Cardiac septum (tissue), 1 donor: ENCODE measurements at places on chromosomes 12 and 14. TPM values are rescaled to one million over a fixed set of nuclear protein-coding genes. Genes with fewer than 3 reads are reported as not detected.
A peak's percentile ranks its signal among the peaks of the same experiment; 100 is the strongest.

DNA sequence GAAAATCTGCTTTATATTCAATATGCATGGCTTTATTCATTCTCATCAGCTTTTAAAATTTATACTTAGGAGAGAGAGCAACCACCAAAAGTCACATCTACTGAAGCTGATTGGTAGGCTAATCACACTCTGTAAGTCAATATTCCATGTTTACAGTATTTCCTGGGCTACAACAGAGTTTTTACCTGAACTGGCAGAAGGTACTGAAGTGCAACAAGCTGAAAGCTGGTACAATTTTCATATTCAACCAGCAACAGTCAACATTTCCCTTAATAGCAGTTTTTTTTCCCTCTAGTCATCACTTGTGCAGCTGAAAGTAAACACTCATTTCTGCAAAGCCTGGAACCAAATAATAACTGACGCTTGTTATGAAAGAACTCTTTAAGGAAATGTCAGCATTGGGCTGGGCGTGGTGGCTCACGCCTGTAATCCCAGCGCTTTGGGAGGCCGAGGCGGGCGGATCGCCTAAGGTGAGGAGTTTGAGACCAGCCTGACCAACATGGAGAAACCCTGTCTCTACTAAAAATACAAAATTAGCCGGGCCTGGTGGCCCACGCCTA, 12.9 kb downstream of the BRAP start:
- no peak for DNase-seq

DNA sequence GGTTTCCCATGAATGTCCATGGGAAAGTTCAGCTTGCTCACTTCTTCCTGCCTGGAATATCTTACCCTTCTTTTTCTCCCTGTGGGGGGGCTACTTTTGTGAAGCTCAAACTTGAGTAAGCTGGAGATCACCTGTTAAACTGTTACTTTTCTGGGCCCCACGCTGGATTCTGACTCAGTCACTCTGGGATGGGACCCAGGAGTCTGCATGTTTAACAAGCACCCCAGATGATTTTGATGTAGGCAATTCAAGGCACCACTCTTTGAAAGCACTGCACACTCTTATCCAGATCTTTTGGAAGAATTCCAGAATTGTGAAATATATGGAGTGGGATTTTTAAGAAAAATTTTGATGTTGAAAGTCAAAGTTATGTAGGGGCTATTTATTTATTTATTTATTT, 46.3 kb upstream of the IGF1 start:
- no peak for DNase-seq

The LALBA gene
- not detected for total RNA-seq

The TMEM179 gene
- 0.89 TPM for total RNA-seq

The KIF26A gene
- total RNA-seq, result 6.8 TPM

DNA sequence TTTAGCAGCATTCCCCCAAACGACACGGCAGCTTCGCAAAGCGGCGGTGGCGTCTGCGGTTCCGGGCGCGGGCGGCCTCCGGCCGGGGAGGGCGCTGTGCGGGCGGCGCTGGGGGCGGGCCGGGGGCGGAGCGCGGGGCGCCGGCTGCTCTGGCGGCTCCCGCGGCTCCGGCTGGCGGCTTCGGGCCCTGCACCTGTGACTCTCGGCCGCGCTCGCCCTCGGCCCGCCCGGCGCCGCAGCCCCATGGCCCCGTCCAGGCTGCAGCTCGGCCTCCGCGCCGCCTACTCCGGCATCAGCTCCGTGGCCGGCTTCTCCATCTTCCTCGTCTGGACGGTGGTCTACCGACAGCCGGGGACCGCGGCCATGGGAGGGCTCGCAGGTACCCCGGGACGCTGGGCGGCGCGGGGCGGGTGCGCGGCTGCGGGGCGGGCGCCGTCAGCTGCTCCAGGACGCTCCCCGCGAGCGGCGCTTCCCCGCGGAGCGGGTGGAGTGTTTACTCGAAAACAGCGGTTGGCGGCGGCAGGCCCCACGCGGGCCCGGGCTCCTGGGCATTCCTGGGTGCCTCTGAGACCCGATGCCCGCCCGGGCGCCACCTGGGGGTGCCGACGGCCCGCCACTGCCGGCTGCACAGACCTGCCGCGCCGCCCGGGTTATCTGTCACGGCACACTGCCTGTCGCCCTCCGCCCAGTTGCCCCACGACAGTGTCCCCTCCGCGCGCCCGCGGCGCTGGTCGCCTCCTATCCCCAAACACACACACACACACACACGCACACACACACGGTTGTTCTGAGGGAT, at the start of gene SLC48A1:
Gene SLC48A1, plus strand, starts transcription at position 177 of the 796 bp plus-strand sequence. Its CDS starts 67 bp downstream, at position 244.
- DNase-seq, result peak; percentile 90

DNA sequence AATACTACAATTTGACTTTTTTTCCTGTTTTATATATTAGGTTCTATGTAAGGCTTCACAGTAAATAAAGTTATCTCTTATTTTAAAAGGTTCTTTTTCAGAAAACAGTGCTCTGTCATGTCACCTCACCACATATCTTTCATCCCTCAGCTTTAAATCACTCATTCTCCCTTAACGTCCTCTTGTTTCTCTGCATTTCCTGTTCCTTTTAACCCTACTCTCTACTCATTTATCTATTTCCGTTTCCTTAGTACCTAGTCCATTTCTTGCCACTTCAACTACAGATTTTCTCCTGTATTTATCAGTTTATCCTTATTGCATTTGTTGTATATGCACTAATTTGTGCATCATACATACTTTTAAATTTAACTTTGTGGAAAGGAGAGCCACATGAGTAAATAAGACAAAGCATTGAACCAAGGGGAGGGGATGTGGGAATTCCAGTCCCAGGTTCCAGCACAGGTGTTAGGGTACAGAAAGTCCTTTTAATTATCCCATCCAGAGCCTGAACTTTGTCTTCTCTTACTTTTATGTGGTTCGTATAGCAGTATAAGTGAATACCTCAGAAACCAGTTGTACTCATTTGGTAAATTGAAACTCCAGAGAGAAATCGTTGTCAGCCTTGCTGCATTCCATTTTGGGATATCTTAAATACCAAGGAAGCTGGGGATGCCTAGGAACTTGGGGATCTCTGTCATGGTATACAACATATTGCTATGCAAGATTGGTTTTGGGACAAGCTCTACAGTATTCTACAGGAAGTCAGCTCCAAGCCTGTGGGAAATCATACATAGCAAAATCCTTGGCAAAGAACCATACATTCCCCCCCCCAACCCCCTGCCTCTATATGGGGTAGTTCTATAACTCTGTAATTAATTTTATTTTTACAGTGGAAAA, 120.5 kb downstream of the DIP2B start:
- no peak for DNase-seq

The PPP1R36 gene
- total RNA-seq, result 0.94 TPM

The TTC5 gene
- 11.1 TPM for total RNA-seq

The TAS2R19 gene
- 1.5 TPM for total RNA-seq

The TTC9 gene
- 2.9 TPM for total RNA-seq

GRCh38 chr12:91381309-91381804, 198.7 kb upstream of the DCN start:
- DNase-seq, result no peak

DNA sequence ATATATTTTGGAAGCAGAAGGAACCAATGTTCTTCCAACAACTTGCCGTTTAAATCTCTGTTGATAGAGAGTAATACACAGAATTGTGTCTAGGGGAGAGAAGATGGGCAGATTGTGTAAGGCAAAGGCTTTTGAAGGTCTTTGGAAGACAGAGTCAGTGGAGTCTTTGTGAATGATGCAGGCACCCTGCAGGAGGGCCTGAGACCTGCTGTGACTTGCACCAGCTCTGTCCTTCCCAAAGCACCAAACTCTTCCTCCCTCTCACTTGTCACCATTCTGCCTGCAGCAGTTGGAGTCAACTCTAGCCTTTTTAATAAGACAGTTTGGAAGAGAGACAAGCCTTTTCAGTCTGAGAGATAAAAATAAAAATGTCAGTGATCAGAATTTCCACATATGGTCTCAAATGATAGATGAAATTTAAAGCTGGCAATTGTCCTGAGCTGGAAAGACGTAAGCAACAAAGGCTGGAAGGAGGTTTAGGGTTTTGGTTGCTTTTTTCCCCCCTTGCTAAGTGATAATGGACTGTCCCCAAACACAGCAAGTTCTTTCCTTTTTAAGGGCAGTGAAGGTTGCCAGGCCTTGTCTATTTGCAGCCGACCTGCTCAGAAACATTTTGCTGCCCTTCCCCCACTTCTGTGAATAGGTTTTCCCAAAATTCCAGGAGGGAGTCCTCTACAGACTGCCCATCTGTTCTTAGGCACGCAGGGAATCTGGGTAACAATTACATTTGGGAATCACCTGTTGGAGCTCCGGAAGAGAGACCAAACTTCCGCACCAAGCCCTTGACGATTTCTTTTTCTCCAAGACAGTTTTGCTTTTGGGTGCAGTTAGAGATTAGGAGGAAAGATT, 103.0 kb upstream of the NTF3 start:
- DNase-seq, result no peak

GRCh38 chr14:103526914-103527248, 2.1 kb upstream of the TRMT61A start:
- no peak for DNase-seq

- DNase-seq, result no peak
These were observed 22.6 kb upstream of the CRACR2A start for GRCh38 chr12:3775385-3776035.

DNA sequence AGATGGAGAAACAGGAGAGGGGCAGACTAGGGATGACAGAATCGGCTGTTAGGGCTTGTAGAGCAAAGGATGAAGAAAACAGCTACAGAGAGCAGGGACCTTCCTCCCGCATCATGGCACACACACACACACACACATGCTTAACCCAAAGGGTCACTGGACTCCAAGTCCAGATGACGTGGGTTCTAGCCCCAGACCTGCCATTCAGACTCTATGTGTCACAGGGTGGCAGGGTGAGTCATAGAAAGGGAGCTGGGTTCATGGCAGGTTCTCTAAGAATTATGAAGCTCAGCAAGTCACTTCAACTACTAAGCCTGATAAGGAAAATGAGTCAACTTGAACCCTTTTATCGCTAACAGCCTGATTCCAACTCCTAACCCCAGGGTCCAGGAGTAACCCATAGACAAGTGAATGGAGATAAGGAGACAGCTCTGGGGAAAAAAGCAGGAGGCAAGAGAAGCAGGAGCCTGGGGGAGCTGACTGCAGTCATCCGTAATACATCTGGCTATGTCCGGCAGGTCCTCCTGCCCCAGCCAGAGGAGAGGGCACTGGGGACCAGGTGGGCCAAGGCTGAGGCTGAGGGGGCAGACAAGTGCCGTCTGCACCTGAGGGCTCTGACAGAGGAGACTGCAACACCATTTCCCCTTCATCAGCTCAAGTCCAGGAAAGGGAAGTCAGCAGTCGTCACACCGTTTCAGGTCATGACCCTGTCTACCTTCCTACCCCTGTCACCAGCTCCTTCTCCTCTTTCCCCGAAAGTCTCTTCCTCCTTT, 3.6 kb upstream of the TNFRSF1A start:
- peak; percentile 90 for DNase-seq

The LRRK2 gene
- 7.1 TPM for total RNA-seq

The MUCL1 gene
- not detected for total RNA-seq

DNA sequence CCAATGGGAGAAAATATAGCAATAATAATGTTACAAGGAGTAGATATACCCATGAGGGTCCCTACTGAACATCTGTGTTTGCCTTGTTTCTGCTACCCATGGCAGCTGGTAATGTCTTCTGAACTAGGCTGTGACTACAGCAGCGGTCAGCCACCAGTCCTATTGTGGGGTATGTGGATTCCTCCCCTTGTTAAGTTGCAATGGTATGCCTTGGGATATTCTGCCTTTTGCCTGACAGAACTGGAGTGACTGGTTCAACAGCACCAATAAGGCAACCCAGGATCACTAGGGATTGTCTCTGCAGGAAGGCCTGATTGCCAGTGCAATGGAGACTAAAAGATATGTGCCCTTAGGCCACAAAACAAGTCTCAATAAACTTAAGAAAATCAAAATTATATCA, 9.7 kb upstream of the ATL1 start:
- no peak for DNase-seq

GRCh38 chr12:48690990-48691389, 9.0 kb upstream of the KANSL2 start:
- no peak for DNase-seq

The ERP29 gene
- 42.1 TPM for total RNA-seq

DNA sequence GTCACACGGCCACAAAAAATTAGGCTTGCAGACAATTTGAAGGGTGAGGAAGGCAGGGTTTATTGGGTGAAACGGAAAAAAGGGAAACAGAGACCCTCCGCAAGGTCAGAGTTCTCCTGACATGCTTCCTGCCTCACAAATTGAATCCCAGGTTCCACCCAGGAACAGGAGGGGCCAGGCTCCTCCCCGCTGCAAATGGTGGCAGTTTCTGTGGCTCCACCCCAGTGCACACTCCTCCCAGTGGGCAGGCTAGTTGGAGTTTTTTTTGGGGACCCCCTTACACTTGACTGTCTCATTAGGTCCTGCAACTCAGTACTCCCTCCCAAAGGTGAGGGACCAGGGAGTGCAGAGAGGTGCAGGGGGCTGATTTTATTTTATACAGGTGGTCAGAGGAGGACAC, 39.4 kb upstream of the PPP1CC start:
- DNase-seq, result no peak

- DNase-seq, result no peak
These were observed 165.5 kb upstream of the ATP2B1 start for GRCh38 chr12:89874146-89874545.

GRCh38 chr14:71321574-71322315, 414.5 kb downstream of the PCNX1 start:
- DNase-seq, result peak; percentile 77

DNA sequence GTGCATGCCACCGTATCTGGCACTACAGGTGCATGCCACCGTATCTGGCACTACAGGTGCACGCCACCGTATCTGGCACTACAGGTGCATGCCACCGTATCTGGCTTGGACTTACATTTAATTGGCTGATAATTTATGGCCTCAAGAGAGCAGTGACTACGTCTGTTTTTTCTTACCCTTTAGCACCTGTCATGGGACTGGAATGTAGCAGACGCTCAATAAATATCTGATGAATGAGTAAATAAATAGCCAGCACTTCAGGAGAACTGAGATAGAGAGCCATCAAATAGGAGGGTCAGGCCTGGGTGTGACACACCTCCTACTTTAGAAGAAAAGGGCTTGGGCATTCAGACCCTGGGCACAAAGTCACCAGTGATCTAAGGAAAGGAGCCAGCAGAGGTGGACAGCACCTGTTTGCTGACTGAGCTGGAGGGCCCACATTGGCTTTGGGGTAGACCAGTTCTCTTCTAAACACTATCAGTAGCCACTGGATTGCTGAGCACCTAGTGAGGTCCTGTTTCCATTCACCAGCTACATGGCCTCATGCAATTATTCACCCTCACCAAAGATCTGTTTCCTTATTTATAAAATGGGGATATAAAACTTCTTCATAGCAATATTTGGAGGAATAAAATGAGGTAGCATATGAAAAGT, 50.1 kb downstream of the RFX4 start:
- no peak for DNase-seq

- no peak for DNase-seq
These were observed 513.8 kb upstream of the CCDC196 start for GRCh38 chr14:65972346-65972870.
